Small intestine (tissue), 16 donors: ENCODE measurements at places on chromosomes 4 and X. TPM values are rescaled to one million over a fixed set of nuclear protein-coding genes. Genes with fewer than 3 reads are reported as not detected.

Gene GPR50
- not detected for polyA plus RNA-seq

GRCh38 chrX:124023838-124024238 is 62.3 kb downstream of the STAG2 start:
- no peaks in the 10 kb centered on the region for H3K27me3 ChIP-seq
- H3K36me3 ChIP-seq, result peaks cover 3% of the 10 kb centered on the region
- no peaks in the 10 kb centered on the region for H3K4me1 ChIP-seq
- no peak overlapping the region for H3K4me3 ChIP-seq

- DNase-seq, result no peak
- H3K36me3 ChIP-seq, result no peaks in the 10 kb centered on the region
- no peaks in the 10 kb centered on the region for H3K4me1 ChIP-seq
- H3K4me3 ChIP-seq, result no peak overlapping the region
These were observed 43.3 kb upstream of the STAG2 start for GRCh38 chrX:123918106-123918721.

- H3K27me3 ChIP-seq, result no peaks in the 10 kb centered on the region
- no peaks in the 10 kb centered on the region for H3K36me3 ChIP-seq
- no peak for DNase-seq
- no peak overlapping the region for H3K4me3 ChIP-seq
These were observed 66.7 kb upstream of the DHX15 start for GRCh38 chr4:24650849-24651640.

DNA sequence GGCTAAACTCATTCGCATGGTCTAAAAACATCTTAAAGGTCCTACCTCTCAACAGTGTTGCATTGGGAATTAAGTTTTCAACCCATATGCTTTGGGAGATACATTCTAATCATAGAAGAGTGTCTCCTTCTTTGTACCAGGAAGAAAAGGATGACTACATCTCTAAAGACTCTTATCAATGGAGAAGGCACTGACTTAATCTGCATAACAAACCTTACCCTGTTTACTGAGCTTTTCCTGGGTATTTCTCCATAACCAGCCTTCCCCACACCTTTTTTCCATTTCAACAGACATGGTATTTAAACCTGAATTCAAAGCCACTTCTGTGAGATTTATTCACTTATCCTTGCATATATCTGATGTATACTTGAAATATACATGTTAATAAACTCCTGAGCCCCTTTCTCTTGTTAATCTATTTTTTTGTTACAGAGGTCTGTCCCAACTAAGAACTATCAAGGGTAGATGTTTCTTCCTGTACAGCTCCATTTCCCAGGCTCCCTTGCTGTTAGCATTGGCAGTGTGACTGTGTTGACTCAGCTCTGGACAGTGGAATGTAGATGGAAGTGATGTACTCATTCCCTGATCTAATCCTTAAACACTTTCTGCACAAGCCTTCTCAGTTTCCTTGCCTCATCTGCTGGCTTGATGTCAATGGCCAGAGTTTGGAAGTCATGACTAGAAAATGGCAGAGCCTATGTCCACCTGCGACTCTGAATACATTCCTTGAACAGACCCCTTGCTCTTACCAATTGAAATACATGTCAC is 148.9 kb upstream of the CPEB2 start:
- H3K27me3 ChIP-seq, result no peaks in the 10 kb centered on the region
- H3K4me1 ChIP-seq, result no peaks in the 10 kb centered on the region
- H3K27ac ChIP-seq, result no peak overlapping the region

Gene GCNA
- 1.7 TPM for polyA plus RNA-seq

DNA sequence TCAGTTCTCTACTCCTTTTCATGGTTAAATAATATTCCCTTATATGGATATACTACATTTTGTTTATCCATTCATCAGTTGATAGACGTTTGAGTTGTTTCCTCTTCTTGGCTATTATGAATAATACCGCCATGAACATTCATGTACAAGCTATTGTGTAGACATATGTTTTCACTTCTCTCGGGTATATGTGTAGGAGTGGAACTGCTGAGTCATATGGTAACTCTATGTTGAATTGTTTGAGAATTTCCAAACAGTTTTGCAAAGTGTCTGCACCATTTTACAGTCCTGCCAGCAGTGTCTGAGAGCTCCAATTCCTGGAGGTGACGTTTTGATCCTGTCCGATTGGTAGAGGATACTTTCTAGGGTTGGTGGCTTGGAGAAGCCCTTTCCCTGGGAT is 23.6 kb downstream of the PLAC1 start:
- H3K36me3 ChIP-seq, result no peaks in the 10 kb centered on the region
- no peak overlapping the region for H3K27ac ChIP-seq
- H3K27me3 ChIP-seq, result no peaks in the 10 kb centered on the region
- H3K4me1 ChIP-seq, result no peaks in the 10 kb centered on the region

GRCh38 chr4:124958847-124959246 is 246.3 kb upstream of the ANKRD50 start:
- H3K36me3 ChIP-seq, result no peaks in the 10 kb centered on the region
- no peaks in the 10 kb centered on the region for H3K4me1 ChIP-seq
- H3K4me3 ChIP-seq, result no peak overlapping the region
- no peak overlapping the region for H3K27ac ChIP-seq
- no peaks in the 10 kb centered on the region for H3K27me3 ChIP-seq

Gene PDGFRA
- 12.9 TPM for polyA plus RNA-seq

DNA sequence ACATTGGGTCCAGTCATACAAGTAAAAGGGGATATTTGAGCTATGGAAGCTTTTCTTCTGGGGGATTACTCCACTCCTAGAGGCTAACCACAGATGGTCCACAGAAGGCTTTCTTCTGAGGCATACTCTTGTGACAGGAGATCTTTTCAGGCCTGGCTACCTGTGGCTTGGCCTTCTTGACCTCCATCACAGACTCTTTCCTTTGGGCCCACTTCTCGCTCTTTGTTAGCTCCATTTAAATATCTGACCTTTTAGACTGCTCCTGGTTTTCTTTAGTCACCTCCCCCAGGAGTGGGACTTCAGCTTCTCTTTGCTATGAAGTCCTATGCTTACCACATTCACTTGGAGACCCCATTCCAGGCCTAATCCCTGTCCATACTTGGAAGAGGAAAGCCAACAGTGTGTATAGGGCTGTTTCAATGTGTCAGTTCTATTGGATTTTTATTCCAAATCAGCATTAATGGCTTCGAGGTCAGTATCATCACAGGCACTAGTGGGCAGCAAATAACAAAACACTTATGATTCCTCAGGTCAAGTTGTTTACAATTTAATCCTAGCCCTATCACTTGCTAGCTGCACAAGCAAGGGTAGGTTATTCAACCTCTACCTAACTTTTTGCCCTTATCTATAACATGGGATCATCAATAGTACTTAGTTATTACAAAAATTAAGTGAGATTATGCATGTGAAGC is 26.3 kb downstream of the GPC3 start:
- H3K27me3 ChIP-seq, result peaks cover 2% of the 10 kb centered on the region
- H3K36me3 ChIP-seq, result no peaks in the 10 kb centered on the region
- no peaks in the 10 kb centered on the region for H3K4me1 ChIP-seq
- no peak overlapping the region for H3K4me3 ChIP-seq
- no peak for DNase-seq

Gene KDR
- 8.3 TPM for polyA plus RNA-seq

- H3K36me3 ChIP-seq, result no peaks in the 10 kb centered on the region
- no peak overlapping the region for H3K4me3 ChIP-seq
- H3K27ac ChIP-seq, result no peak overlapping the region
- H3K4me1 ChIP-seq, result no peaks in the 10 kb centered on the region
- no peak for DNase-seq
These were observed 19.7 kb upstream of the GPM6B start for GRCh38 chrX:13836575-13836974.

DNA sequence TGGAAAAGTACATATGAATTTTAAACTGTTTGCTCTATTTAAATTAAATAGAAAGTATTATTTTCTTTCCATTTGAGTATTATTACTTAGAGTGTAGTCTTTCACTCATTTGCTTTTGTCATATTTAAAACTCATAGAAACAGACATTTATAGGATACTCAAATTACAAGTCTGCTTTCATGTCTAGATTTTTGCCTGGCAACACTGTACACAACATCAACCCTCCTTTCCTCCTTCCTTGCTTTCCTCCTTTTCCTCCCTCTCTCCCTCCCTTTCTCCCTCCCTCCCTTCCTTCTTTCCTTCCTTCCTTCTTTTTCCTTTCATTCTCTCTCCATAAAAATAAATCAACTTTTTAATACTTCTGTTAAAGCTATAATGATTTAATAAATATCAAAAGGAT is 2361.2 kb downstream of the ARAP2 start:
- H3K27ac ChIP-seq, result no peak overlapping the region
- H3K27me3 ChIP-seq, result no peaks in the 10 kb centered on the region
- no peak for DNase-seq
- no peak overlapping the region for H3K4me3 ChIP-seq

GRCh38 chr4:23775694-23776093 is 114.2 kb downstream of the PPARGC1A start:
- H3K27me3 ChIP-seq, result no peaks in the 10 kb centered on the region
- peak; percentile 51 for DNase-seq
- no peaks in the 10 kb centered on the region for H3K4me1 ChIP-seq
- H3K27ac ChIP-seq, result no peak overlapping the region
- H3K36me3 ChIP-seq, result peaks cover 2% of the 10 kb centered on the region

Gene TSPAN7
- polyA plus RNA-seq, result 70.5 TPM

DNA sequence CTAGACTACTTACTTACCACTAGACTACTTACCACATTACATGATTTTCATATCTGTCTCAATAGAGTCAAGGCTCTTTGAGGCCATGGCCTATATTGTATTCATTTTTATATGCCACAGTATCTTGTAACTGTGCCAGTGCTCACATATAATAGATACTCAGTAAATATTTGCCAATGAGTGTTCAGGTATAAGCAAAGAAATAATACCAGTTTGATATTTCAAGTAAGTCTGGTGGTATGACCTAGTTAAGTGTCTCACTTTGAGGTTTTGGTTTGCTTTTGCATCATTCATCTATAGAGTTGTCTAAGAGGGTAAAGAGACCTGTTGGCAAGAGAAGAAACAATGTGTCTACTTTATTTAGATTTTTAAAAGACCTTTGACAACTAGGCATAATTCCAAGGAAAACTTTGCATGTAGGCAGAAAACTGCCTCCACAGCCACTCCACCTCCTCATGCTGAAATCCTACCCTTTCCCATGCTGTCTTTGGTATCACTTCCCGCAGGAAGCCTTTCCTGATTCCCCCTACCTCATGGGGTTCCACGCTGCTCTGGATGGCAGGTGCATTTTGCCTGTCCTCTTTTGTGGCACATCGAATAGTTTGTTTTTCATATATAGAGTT is 91.3 kb upstream of the KLHL13 start:
- no peak for DNase-seq
- no peak overlapping the region for H3K27ac ChIP-seq
- H3K27me3 ChIP-seq, result no peaks in the 10 kb centered on the region

DNA sequence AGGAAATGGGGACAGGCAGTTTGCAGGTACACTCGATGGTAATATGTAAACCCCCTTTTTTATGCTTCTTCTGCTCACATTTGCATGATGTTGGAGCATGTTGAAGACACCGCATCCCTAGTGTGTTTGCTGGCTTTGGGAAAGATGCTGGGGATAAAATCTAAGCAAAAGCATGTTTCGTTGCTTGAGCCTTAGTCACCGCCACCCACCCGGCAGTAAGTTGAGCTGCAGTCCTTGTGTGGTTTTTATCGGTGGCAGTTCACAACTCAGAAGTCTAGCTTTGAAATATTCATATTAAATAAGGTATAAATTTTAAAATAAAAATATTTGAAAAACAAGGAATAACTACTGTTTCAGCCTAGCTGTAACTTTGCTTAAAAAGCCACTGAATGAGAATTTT is 21.7 kb upstream of the MND1 start:
- H3K27ac ChIP-seq, result no peak overlapping the region
- H3K4me3 ChIP-seq, result no peak overlapping the region

GRCh38 chr4:70958681-70959080 is 34.8 kb upstream of the DCK start:
- no peaks in the 10 kb centered on the region for H3K4me1 ChIP-seq
- no peak for DNase-seq
- no peaks in the 10 kb centered on the region for H3K36me3 ChIP-seq
- H3K27me3 ChIP-seq, result no peaks in the 10 kb centered on the region
- no peak overlapping the region for H3K27ac ChIP-seq

DNA sequence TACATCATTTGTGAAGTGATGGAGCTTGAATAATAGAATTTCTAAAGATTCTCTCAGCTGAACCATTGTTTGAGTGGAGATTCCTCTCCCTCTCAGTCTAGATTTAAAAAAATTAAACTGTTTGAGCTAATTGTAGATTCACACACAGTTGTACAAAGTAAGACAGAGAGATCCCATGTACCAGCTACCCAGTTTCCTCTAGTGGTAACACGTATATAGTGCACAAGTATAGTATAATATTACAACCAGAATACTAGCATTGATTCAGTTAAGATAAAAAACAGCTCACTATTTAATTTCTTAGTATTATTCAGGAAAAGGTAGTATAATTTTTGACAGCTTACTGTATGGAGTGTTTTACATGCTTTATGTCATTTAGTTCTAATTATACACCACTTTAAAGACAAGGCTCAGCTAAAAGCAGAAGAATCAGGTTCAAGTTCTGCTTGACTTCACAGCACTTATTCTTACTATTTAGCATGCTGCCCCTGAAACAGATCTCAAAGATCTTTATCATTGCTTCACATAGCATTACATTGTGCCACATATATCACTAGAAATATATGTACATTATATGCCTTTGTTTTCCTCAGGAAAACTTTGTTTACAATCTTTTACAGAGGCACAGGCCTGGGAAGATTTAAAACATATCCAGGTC is 136.1 kb downstream of the SNCA start:
- no peaks in the 10 kb centered on the region for H3K36me3 ChIP-seq
- no peak overlapping the region for H3K27ac ChIP-seq
- H3K27me3 ChIP-seq, result no peaks in the 10 kb centered on the region

DNA sequence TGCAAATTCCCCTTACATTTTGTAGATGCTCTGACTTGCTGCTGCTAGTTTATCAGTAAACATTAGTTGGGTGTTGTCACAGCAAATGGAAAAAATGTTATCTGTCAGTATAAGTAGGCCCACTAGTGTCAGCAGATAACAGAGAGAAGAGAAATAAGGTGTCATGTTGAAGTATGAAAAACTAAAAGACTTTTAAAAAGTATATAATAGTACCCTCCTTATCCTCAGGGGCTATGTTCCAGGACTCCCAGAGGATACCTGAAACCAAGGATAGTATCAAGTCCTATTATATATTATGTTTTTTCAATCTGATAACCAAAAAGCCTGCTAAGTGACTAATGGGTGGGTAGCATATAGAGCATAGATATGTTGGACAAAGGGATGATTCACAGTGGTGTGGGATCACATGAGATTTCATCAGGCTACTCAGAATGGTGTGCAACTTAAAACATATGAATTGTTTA is 11.6 kb upstream of the BMP2K start:
- H3K36me3 ChIP-seq, result no peaks in the 10 kb centered on the region
- H3K27me3 ChIP-seq, result no peaks in the 10 kb centered on the region
- H3K4me1 ChIP-seq, result no peaks in the 10 kb centered on the region
- H3K27ac ChIP-seq, result no peak overlapping the region
- DNase-seq, result no peak
- H3K4me3 ChIP-seq, result no peak overlapping the region
